ENCODE measurements at places on chromosomes 5 and 9. TPM values are rescaled to one million over a fixed set of nuclear protein-coding genes. Genes with fewer than 3 reads are reported as not detected.

The UNC13B gene
- 19.3 TPM for total RNA-seq

- DNase-seq, result no peak
- H3K36me3 ChIP-seq, result no peaks in the 10 kb centered on the region
- H3K4me3 ChIP-seq, result no peak overlapping the region
Measured at GRCh38 chr5:122339591-122339990, 27.6 kb downstream of the SNCAIP start.

GRCh38 chr5:99827136-99827535 is 708.0 kb upstream of the FAM174A start:
- H3K27ac ChIP-seq, result no peak overlapping the region
- no peak overlapping the region for H3K4me3 ChIP-seq
- no peak for DNase-seq
- H3K4me1 ChIP-seq, result no peaks in the 10 kb centered on the region
- H3K27me3 ChIP-seq, result no peaks in the 10 kb centered on the region

DNA sequence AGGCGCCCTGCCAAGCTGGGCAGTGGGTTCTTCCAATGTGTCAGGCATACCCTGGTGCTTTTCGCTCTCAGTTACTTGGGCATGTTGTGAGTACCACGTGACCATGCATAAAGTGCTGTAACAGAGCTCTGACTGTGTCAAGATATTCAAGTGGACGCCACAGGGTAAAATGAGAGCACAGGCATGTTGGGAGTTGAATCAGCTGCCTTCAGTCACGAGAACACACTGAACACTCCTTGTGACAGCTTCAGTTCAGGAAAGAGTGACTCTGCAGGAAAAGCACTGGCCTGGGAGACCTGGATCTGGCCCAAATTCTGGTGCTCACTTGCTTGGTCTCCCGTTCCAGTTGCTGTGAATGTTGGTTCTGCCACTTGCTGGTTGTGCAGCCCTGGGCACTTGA is 5.1 kb downstream of the MLANA start:
- no peaks in the 10 kb centered on the region for H3K36me3 ChIP-seq
- no peak overlapping the region for H3K4me3 ChIP-seq
- H3K27me3 ChIP-seq, result no peaks in the 10 kb centered on the region
- H3K4me1 ChIP-seq, result no peaks in the 10 kb centered on the region
- DNase-seq, result no peak

DNA sequence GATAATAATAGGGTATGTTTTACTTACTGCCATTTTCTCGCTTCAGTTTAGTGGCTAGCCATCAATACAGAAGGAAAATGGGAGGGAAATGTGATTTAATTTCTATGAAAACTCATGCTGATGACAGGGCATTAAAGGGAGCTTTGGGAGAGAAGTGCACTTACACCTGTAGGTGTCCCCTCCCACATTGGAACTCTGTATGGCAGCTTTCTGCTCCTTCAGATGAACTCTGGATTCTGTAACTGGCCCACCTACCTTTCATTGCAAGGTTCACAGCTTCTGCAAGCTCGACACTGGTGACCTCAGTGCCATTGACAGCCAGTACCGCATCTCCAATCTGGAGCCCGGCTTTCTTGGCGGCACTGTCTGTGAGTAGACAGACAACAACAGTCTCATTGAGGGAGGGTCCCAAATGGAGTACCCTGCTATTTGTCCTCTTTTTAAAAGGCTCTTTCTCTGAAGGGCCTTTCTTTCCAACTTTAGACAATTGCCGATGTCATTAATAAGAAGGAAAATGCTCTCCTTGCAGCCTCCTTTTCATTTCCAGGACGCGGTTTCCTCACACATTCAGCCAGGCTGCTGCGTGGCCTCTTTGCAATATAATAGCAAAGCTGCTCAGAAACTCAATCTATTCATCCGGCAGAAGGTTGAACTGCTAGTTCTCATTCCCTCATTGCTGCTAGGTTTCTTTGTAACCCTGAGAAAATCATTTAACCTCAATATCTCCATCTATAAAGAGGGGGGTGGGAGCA is 63.6 kb downstream of the NUDT12 start:
- H3K4me3 ChIP-seq, result no peak overlapping the region
- no peak for DNase-seq
- H3K36me3 ChIP-seq, result no peaks in the 10 kb centered on the region
- no peak overlapping the region for H3K27ac ChIP-seq

- DNase-seq, result no peak
- no peaks in the 10 kb centered on the region for H3K4me1 ChIP-seq
- no peaks in the 10 kb centered on the region for H3K27me3 ChIP-seq
Measured at GRCh38 chr5:77358255-77359205, 133.6 kb downstream of the WDR41 start.
